ENCODE measurements at places on chromosomes 6 and 20.

- DNase-seq, result no peak
These were observed 198.5 kb downstream of the TTLL2 start for GRCh38 chr6:167523426-167523825.

DNA sequence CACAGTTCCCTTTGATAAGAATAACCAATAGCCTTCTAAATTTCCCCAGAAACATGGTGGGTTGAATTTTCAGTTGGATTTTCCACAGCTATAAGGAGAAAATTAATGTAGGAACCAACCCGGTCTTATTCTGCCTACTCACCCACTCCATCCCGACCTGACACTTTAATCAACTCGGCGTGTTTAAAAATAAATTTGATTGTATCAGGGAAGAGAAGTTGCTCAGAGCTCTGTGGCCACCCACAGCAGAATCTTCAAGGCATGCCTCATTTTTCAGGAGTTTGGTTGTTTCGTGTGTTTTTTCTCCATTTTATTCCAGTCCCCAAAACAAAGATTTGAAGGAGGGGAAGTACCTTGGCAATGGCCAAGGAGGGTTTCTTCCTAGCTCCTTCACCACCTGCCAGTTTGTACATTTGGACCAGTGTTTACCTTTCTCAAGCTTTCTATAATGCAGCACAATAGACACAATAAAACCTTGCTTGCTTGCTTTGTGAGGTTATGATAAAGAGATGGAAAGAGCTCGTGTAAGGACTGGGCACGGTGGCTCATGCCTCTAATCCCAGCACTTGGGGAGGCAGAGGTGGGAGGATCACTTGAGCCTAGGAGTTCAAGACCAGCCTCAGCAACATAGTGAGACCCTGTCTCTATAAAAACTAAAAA lies 297.2 kb upstream of the JARID2 start:
- DNase-seq, result no peak

GRCh38 chr20:32190616-32191415 lies 16.7 kb downstream of the PLAGL2 start:
- no peak for DNase-seq

DNA sequence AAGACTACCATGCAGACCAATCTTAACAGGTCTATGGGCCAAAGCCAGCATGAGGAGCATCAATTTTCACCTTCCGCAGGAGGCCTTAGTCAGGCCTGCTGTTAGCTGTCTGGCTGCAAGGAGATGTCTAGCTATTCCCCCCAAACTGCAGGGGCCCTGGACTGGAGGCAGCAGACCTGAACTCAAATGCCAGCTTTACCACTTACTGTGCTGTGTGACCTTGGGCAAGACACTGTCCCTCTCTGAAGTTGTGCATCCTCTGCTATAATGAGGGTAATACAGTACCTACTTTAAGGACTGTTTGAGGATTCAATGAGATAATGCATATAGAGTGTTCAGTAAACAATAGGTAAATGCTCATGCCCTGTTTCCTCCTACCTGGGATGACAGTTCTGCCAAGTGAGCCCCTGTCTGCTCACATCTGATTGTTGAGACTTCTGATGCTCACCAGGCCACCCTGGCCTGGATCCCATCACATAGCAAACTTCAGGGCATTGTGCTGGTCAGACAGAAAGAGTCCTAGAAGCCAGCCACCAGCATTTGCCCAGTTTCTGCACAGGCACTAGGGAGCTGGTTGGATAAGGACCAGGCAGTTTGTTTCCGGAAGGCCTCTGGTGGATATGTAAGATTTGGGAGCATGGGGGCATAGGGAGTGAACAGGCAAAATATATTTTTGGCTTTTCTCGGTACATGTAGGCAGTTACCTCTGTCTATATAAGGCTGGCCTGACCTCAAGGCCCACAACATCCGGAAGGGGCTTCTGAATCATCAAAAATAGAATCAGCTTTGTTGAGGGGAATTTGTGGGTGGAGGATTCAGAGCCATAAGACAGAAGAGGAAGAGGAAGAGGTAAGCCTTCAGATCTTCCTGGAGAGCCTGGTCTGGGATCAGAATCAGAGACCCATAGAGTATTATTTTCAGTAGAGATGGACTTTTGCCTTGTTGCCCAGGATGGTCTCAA lies 2.3 kb upstream of the OCSTAMP start:
- DNase-seq, result no peak

GRCh38 chr6:2547355-2547754 lies 203.4 kb downstream of the MYLK4 start:
- DNase-seq, result no peak

GRCh38 chr20:34979366-34980153 lies 23.9 kb downstream of the MYH7B start:
- no peak for DNase-seq

GRCh38 chr6:65546894-65547293 lies 160.1 kb downstream of the EYS start:
- DNase-seq, result no peak

- DNase-seq, result no peak
These were observed 421.1 kb upstream of the KHDRBS2 start for GRCh38 chr6:62707156-62707555.
